PC-3 (cell line): ENCODE measurements at places on chromosomes 7 and 10. TPM values are rescaled to one million over a fixed set of nuclear protein-coding genes. Genes with fewer than 3 reads are reported as not detected.
A peak's percentile ranks its signal among the peaks of the same experiment; 100 is the strongest.

- DNase-seq: no peak
These were observed 4.7 kb upstream of the ARPC1B start for GRCh38 chr7:99369767-99370391.

DNA sequence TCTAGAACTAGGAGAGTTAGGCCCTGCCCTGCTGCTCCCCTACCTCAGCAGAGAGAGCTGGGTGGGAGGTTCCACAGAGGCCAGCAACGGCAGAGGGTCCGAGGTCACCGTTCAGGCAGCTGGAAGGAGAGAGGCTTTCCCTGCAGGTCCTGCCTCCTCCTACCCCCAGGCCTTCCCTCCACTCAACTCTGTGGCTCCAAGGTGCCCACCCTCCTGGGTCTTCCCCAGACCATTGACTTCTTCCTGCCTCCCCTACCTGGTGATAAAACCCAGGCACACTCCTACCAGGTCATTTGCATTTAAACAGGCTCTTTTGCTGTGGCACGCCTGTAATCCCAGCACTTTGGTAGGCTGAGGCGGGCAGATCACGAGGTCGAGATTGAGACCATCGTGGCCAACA lies 515.3 kb upstream of the FOXK1 start:
- no peak for DNase-seq

DNA sequence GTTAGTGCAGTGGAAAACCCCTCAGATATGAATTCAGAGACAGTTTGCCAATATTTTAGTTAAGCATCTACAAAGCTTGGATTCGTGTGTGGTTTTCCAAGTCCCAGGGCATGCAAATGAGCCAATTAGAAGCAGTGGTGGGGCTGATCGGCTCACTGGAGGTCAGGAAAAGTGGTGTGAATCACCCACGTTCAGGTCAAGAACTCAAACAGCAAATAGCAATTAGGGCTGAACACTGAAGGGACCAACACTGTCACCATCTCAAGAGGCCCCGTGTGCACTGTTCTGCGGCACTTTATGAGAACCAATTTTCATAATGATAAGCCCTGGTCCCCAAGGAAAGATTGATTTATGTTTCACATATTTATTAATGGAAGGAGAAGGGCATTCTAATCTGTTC lies 68.9 kb downstream of the ADARB2 start:
- DNase-seq: no peak

- DNase-seq: no peak
These were observed 67.8 kb downstream of the MICALL2 start for GRCh38 chr7:1391449-1391848.

SPDYE8 gene
- not detected in 2 replicates for total RNA-seq

PDZD8 gene
- 13.6 and 14.7 TPM in 2 replicates for total RNA-seq

- peak; percentile 77 for DNase-seq
These were observed 33.6 kb downstream of the PDE1C start for GRCh38 chr7:32036557-32036956.

C10orf105 gene
- not detected in 2 replicates for total RNA-seq

GRCh38 chr10:113006656-113007342 lies 56.8 kb downstream of the TCF7L2 start:
- DNase-seq: no peak

DNA sequence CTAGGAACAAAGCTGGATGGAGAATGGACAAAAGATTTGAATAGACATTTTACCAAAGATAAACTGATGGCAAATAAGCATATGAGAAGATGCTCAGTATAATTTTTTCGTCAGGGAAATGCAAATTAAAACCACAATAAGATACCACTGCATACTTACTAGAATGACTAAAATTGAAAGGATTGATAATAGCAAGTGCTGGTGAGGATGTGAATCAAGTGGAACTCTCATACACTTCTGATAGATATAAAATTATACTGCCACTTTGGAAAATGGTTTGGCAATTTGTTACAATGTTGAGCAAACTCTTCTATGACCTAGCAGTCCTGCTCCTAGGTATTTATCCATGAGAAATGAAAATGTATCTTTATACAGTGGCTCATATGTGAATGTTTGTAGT lies 83.3 kb downstream of the EXOC6 start:
- no peak for DNase-seq

- no peak for DNase-seq
These were observed 348.5 kb downstream of the GRID1 start for GRCh38 chr10:86017841-86018734.

DNA sequence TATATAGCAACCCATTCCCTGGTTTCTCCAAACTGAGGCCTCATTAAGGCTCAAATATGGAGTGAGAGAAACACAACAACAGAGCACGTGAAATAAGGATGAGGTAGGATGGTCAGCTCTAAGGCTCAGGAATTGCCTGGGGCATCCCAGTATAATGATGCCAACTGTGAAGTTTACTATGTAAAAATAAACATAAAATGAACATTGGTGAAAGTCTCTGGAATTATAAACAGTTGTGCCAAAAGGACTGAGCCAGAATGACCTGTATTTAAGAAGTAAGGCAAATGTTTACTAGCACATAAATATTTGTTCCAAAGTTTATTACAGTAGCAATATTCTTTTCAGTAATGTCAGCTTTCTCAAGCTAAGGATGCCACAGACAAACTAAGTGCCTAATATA lies 64.6 kb downstream of the ZNF680 start:
- no peak for DNase-seq

MACC1 gene
- total RNA-seq: 7.9 and 12.0 TPM in 2 replicates

- DNase-seq: no peak
These were observed at the start of gene TAC1 for GRCh38 chr7:97731736-97732564. Gene TAC1, plus strand, starts transcription at chr7:97732086. Its CDS starts 527 bp downstream, at chr7:97732613.

DNA sequence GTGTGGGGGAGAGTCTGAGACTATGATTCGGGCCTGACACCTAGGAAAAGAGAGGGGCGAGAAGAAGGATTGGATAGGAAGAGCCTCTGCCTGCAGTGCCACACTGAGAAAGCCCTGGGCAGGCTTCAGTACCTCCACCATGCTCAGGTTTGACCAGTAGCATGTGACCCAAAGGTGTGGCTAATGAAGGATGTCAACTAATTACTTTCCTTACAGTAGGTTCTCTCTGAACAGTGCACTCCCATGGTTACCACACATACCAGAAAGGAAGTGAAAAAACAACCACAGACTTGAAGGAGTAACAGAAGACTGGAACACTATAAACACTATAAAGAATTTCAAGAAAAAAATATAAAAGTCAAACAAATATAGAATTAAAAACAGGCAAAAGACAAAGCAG lies 46.2 kb downstream of the SEM1 start:
- DNase-seq: no peak

NKX2-3 gene
- 0.07 TPM in 1 of 2 replicates, not detected in the other for total RNA-seq

CYTH3 gene
- total RNA-seq: 23.1 and 34.4 TPM in 2 replicates

- DNase-seq: no peak
These were observed 208.4 kb downstream of the DIP2C start for GRCh38 chr10:480928-481552.

DNA sequence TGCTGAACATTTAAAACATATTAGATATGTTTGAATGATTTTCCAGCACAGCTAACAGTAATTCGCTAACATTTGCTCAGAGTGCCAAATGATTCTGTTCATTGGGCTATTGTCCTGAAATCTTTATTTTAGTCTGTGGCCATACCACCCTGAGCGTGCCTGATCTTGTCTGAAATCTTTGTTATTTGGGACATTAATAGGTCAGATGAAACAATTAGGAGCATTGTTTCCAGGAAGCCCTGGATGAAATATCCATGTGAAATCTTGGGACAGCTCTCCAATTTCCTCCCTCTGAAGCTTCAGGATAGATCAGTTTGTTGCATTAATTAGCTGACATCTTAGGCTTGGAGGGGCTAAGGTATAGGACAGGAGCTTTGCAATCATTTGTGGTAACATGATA lies 512.0 kb downstream of the KIF20B start:
- no peak for DNase-seq

DNA sequence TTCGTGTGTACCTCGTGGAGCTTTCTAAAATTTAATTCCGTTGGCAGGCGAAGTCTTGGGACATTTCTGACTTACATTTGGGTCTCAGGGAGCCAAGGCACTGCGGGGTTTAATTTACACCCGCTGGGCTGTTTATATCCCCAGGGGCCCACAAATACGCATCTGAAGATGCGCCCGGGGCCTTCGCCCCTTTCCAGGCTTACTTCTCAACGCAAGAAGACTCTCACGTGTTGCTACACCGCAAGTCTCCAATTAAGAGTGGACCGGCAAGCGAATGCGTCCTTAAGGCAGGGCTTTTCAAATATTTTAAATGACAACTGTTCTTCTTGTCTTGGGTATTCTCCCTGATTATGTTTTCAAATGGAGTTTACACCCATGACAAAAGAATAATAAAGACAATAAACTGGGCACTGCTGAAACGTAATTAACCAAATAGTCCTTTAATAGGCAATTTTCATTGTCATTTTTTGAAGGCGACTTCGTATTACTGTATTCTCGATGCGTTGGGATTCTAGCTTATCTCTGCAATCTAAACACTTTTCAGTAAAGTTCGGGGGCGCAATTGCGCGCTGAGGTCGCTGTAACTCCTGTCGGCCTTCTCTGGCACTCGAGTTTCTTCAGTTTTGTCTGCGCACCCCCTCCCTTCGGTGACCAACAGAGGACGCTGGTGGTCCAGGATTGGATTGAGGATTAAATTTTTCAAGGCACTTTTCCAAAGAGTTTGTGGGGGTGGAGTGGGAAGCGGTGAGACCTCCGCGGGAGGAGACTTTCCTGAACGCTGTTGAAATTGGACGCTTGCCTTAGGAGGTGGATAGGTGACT lies 837 bp upstream of the IGFBP3 start:
- peak; percentile 85 for DNase-seq

IFIT1B gene
- total RNA-seq: not detected in 2 replicates

CHCHD2 gene
- total RNA-seq: 499 and 578 TPM in 2 replicates

DNA sequence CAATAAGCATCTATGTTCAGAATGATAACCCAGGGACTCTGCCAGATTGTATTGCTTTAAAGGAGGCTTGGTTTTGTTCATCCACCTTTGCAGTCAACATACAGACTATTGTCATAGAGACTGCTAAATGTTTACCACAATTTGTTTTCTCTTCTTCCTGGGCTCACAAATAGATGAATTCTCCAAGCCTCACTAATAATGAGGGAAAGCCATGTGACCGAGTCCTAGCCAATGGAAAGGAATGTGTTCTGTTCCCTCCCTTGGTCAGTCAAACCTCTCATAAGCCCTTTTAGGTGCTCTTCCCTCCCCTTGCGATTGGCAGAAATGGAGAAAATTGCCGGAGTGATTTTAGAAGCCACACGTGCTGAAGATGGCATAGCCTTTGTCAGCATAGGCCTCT lies 136.9 kb downstream of the RTKN2 start:
- DNase-seq: no peak

DNA sequence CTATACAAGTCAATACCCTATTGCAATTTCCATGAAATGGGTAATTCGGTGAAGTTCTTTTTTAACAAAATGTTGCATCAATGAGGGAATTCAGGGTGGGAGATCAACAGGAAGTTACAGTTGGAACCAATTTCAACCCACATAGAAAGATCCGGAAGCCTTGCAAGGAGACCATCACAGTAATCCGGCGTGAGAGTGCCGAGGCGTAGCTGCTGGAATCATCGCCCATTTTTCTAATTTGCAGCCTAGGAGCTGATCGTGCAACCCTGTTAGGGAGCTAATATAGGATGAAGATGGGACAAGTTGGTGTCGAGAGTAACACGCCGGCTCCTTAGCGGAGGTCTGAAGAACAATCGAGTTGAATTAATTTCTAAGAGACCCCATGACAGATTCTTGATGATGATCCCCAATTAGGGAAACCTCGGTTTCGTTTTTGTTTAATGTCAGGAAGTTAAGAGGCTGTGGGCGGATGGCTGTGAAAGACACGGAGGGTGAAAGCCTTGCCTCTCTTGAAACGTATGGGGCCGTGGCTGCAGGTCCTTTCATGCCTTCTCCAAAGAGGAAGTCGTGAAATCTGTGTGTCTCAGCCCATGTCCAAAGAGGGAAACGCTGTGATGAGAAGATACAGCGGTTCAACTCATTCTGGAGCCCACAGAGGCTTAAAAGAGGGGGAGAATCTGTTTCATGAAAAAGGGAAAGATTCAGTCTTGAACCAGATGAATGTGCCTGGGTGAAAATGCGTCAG lies 51.2 kb upstream of the CARD11 start:
- DNase-seq: no peak

- DNase-seq: no peak
These were observed 27.6 kb downstream of the LYZL1 start for GRCh38 chr10:29316308-29317026.

- DNase-seq: no peak
These were observed 7.4 kb downstream of the PPRC1 start for GRCh38 chr10:102140218-102140617.

DNA sequence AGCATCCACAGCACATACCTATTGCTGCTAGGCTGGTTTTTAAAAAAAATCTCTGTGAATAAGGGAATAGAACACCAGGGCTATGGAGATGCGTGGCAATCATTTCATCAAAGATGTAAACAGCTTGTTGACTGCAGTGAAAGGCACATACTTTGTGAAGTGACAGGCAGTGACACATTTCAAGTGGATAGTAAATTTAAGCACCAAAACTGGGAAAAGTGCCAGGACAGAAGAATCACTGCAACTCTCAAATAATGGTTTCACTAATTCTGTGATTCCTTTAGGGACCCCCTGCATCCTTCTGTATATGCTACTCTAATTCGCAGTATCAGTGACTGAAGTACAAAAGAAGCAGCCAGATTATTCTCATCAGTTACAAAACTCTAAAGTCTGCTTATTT lies 145.2 kb upstream of the KLF14 start:
- peak; percentile 25 for DNase-seq

DNA sequence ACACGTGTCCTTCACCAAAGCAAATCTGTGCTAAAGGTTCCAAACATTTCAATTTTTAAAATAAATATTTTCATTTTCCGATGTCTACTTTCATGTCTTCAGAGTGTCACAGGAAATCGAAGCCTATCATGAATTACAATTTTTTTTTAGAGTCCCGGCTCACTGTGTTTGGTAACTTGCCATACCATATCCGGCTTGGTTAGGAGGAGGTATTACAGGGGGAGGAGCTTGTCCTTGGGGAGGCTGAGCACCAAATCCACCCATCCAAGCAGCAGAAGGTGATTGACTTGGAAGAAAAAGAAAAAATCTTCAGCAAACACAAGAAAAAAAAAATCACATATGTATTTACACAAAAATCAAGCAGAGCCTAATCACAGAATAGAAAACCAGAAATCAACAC lies 21.3 kb downstream of the TIAL1 start:
- DNase-seq: no peak

GRCh38 chr10:74189999-74190421 lies 39.0 kb downstream of the ADK start:
- DNase-seq: peak; percentile 100

KEL gene
- total RNA-seq: 0.18 TPM in 1 of 2 replicates, not detected in the other

ELN gene
- 0.07 TPM in 1 of 2 replicates, not detected in the other for total RNA-seq

TMEM130 gene
- not detected in 2 replicates for total RNA-seq

DNA sequence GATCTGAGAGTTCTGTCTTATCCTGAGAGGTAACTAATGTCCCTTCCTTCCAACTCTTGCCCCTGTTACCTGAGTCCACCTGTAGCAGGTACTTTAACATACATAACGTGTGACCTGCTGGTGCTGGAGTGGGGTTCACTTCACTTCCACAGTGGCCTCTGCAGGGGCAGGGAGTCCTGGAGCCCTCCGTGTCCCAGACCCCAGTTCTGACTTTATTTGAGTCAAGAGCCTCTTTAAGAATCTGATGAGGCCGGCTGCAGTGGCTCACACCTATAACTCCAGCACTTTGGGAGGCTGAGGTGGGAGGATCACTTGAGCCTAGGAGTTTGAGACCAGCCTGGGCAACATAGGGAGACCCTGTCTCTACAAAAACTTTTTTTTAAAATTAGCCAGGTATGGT lies 117.0 kb upstream of the RET start:
- no peak for DNase-seq

CLDN15 gene
- total RNA-seq: 6.7 and 9.9 TPM in 2 replicates
